Caco-2 (cell line): ENCODE measurements at places on chromosomes 5 and 9. TPM values are rescaled to one million over a fixed set of nuclear protein-coding genes. Genes with fewer than 3 reads are reported as not detected.

DNA sequence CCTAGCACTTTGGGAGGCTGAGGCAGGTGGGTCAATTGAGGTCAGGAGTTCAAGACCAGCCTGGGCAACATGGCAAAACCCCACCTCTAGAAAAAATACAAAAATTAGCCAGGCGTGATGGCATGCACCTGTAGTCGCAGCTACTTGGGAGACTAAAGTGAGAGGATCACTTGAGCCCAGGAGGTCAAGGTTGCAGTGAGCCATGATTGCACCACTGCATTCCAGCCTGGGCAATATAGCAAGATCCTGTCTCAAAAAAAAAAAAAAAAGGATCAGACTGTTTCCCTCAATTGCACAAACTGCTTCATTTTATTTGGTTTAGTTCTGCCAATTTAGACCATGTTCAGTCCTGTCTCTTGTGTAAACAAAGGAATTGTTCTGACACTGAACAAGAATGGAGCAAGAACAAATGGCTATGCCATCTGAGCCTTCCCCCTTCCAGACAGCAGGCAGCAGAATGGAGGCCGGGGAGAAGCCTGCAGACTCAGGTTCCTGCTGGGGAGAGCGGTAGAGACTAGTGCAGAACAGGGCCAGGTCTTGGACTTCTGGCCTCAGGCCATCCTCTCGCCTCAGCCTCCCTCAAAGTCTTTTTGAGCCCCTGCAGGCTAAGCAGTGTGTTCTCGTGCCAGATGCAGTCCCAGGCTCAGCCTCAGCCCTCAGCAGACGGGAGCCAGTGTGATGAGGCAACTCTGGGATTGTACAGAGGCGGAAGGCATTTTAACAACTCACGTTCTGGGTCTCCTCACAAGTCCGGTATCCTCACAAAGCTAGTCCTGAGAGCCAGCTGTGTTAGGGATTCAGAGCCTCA lies 18.2 kb downstream of the HNRNPH1 start:
- no peak for DNase-seq
- no peak overlapping the region for H3K4me3 ChIP-seq
- peak overlapping the region; percentile 32 for H3K27ac ChIP-seq
- no peaks in the 10 kb centered on the region for H3K27me3 ChIP-seq
- peaks cover 10% of the 10 kb centered on the region for H3K4me1 ChIP-seq

Gene CTSL
- 40.2 and 50.1 TPM in 2 replicates for total RNA-seq

GRCh38 chr9:111474385-111474784 lies 9.8 kb downstream of the ECPAS start:
- no peak overlapping the region for H3K4me3 ChIP-seq
- DNase-seq = no peak
- H3K36me3 ChIP-seq = no peaks in the 10 kb centered on the region
- H3K4me1 ChIP-seq = peaks cover 7% of the 10 kb centered on the region; the same call in 1 of the 2 replicates
- no peak overlapping the region for H3K27ac ChIP-seq

- H3K27ac ChIP-seq = no peak overlapping the region
- H3K27me3 ChIP-seq = no peaks in the 10 kb centered on the region
- H3K36me3 ChIP-seq = no peaks in the 10 kb centered on the region
- no peak for DNase-seq
- H3K4me1 ChIP-seq = peaks cover 8% of the 10 kb centered on the region; the same call in 1 of the 2 replicates
Measured at GRCh38 chr5:122649080-122649479, 125.8 kb upstream of the SNX2 start.

Gene GARIN3
- total RNA-seq = not detected in 2 replicates

DNA sequence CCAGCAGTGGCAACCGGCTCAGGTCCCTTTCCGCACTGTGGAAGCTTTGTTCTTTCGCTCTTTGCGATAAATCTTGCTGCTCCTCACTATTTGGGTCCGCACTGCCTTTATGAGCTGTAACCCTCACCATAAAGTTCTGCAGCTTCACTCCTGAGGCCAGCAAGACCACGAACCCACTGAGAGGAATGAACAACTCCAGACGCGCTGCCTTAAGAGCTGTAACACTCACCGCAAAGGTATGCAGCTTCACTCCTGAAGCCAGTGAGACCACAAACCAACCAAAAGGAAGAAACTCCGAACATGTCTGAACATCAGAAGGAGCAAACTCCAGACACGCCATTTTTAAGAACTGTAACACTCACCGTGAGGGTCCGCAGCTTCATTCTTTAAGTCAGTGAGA lies 103.5 kb downstream of the GLIS3 start:
- H3K27me3 ChIP-seq = no peaks in the 10 kb centered on the region
- H3K36me3 ChIP-seq = no peaks in the 10 kb centered on the region
- DNase-seq = no peak
- H3K4me1 ChIP-seq = no peaks in the 10 kb centered on the region

- H3K36me3 ChIP-seq = no peaks in the 10 kb centered on the region
- H3K27me3 ChIP-seq = no peaks in the 10 kb centered on the region
- no peak overlapping the region for H3K4me3 ChIP-seq
- H3K27ac ChIP-seq = no peak overlapping the region
Measured at GRCh38 chr5:79803007-79803406, 113.4 kb downstream of the CMYA5 start.

GRCh38 chr5:83388608-83389007 lies 82.9 kb upstream of the VCAN start:
- H3K36me3 ChIP-seq = no peaks in the 10 kb centered on the region
- H3K27ac ChIP-seq = no peak overlapping the region
- no peak overlapping the region for H3K4me3 ChIP-seq
- H3K4me1 ChIP-seq = no peaks in the 10 kb centered on the region

GRCh38 chr5:162230348-162230747 lies 162.8 kb downstream of the GABRG2 start:
- no peak for DNase-seq
- no peak overlapping the region for H3K27ac ChIP-seq
- no peaks in the 10 kb centered on the region for H3K4me1 ChIP-seq
- H3K27me3 ChIP-seq = no peaks in the 10 kb centered on the region
- H3K36me3 ChIP-seq = no peaks in the 10 kb centered on the region
- H3K4me3 ChIP-seq = no peak overlapping the region

Gene TGFBR1
- total RNA-seq = 29.3 and 31.8 TPM in 2 replicates

DNA sequence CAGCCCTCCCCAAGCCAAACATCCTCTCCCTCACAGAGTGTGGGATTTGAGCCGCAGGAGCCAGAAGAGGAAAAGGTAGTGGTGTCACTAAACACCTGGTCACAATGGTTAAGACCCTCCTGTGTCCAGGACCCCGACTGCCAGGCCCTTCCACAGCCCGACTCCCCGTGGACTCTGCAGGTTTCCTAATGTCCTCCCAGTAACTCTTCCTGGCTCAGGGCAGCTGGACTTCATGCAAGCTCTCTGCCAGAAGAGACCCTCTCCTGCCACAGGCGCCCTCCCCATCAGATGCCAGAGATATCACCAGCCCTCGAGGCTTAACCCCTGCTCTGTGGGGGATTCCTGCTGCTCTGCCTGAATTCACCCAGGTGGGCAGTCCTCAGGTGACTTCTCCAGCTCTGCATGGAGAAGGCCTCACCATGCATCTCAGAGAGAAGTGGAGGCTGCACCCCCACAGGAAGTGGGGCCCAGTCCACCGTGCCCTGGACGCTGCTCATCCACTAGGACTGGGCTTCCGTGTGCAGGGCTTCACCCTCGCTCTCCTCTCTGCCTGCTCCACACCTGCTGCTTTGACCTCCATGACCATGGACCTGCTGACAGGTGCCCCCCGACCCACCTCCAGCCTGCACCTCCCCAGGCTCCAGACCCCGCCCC lies 111.2 kb downstream of the ADAMTS2 start:
- no peaks in the 10 kb centered on the region for H3K36me3 ChIP-seq
- no peak overlapping the region for H3K27ac ChIP-seq
- H3K27me3 ChIP-seq = no peaks in the 10 kb centered on the region
- H3K4me1 ChIP-seq = no peaks in the 10 kb centered on the region
- H3K4me3 ChIP-seq = no peak overlapping the region

DNA sequence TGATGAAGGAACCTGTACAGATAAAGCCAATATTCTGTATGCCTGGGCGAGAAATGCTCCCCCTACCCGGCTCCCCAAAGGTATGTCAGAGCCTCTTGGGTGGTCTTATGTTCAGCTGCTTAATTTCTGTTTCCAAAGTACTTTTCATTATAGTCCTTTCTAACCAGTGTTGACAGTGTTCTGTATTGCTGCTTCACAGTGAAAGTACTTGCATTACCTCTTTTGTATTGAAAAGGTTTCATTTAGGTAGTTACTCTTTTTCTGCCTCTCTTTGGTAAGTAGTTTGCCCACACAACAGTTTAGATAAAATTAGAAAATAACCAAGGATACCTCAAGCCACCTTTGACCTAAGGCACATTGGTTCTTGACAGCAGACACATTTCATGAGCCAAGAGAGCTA lies 169.9 kb downstream of the PAM start:
- no peak overlapping the region for H3K4me3 ChIP-seq
- H3K27me3 ChIP-seq = no peaks in the 10 kb centered on the region
- no peak for DNase-seq
- H3K27ac ChIP-seq = no peak overlapping the region
- no peaks in the 10 kb centered on the region for H3K36me3 ChIP-seq
- H3K4me1 ChIP-seq = no peaks in the 10 kb centered on the region

GRCh38 chr5:123855609-123856008 lies 343.6 kb downstream of the CSNK1G3 start:
- H3K27ac ChIP-seq = no peak overlapping the region
- DNase-seq = no peak
- H3K4me3 ChIP-seq = no peak overlapping the region
- no peaks in the 10 kb centered on the region for H3K36me3 ChIP-seq

- H3K4me1 ChIP-seq = no peaks in the 10 kb centered on the region
- H3K4me3 ChIP-seq = no peak overlapping the region
- DNase-seq = no peak
- no peak overlapping the region for H3K27ac ChIP-seq
- no peaks in the 10 kb centered on the region for H3K27me3 ChIP-seq
- no peaks in the 10 kb centered on the region for H3K36me3 ChIP-seq
Measured at GRCh38 chr9:95820074-95820473, 55.4 kb upstream of the ERCC6L2 start.

Gene CNTNAP3
- not detected in 2 replicates for total RNA-seq

Gene SH2D3C
- total RNA-seq = 0.34 TPM in 1 of 2 replicates, not detected in the other

DNA sequence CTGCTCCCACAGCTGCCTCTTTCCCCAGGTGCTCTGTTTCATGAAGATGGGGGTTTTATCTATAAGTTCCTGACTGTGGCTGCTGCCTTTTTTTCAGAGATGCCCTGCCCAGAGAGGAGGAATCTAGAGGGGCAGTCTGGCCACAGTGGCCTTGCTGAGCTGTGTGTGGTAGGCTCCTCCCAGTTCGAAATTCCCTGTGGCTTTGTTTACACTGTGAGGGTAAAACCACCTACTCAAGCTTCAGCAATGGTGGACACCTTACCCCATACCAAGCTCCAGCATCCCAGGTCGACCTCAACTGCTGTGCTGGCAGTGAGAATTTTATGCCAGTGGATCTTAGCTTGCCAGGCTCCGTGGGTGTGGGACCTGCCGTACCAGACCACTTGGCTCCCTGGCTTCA lies 250.0 kb downstream of the FER start:
- no peak overlapping the region for H3K4me3 ChIP-seq
- no peaks in the 10 kb centered on the region for H3K36me3 ChIP-seq
- DNase-seq = no peak
- H3K27me3 ChIP-seq = no peaks in the 10 kb centered on the region

- no peak for DNase-seq
- H3K36me3 ChIP-seq = no peaks in the 10 kb centered on the region
- H3K27ac ChIP-seq = no peak overlapping the region
- no peak overlapping the region for H3K4me3 ChIP-seq
- H3K4me1 ChIP-seq = 0 out of 2 replicates have a peak, but pooled peaks cover 10% of the 10 kb centered on the region
Measured at GRCh38 chr5:36870399-36871040, 6.0 kb upstream of the NIPBL start.

Gene CDC25C
- 22.7 and 22.9 TPM in 2 replicates for total RNA-seq

Gene CD180
- total RNA-seq = not detected in 2 replicates

DNA sequence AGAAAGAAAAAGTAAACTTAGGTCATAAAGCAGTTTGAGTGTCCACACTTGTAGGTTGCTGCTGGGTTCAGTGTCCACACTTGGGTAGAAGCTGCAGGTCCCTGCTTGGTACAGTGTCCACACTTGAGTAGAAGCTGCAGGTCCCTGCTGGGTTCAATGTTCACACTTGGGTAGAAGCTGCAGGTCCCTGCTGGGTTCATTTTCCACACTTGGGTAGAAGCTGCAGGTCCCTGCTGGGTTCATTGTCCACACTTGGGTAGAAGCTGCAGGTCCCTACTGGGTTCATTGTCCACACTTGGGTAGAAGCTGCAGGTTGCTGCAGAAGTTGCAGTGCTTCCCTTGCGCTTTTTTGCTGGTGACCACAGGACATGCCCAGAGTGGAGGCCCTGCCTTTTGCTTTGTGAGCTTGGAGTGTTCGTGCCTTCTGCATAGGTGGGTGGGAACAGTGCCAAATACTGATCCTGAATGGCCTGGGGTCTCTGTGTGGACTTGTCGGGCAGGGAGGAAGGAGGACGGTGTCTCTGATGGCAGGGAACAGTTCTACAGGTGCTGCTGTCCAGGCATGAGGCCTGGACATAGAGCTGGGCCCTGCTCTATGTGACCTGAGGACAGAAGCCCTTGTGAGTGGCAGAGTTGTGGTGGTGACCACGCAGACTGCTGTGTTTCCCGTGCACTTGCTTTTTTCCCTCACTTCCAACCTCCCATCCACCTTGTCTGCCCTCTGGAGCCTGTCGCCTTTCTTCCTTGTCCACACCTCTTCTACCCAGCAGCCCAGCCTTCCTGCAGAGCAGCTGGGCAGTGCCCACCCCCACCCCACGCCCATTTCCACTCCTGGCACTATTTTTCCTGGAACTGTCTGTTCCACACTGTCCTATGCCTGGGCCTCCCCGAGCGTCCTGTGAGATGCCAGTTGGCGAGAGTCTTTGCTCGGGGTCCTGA lies 120.8 kb downstream of the EHMT1 start:
- H3K27me3 ChIP-seq = no peaks in the 10 kb centered on the region
- H3K4me1 ChIP-seq = no peaks in the 10 kb centered on the region
- no peak overlapping the region for H3K4me3 ChIP-seq

GRCh38 chr9:110933350-110934001 lies 104.8 kb downstream of the LPAR1 start:
- no peaks in the 10 kb centered on the region for H3K27me3 ChIP-seq
- H3K4me1 ChIP-seq = peaks cover 5% of the 10 kb centered on the region; the same call in 1 of the 2 replicates
- H3K27ac ChIP-seq = no peak overlapping the region
- DNase-seq = no peak
- no peak overlapping the region for H3K4me3 ChIP-seq

DNA sequence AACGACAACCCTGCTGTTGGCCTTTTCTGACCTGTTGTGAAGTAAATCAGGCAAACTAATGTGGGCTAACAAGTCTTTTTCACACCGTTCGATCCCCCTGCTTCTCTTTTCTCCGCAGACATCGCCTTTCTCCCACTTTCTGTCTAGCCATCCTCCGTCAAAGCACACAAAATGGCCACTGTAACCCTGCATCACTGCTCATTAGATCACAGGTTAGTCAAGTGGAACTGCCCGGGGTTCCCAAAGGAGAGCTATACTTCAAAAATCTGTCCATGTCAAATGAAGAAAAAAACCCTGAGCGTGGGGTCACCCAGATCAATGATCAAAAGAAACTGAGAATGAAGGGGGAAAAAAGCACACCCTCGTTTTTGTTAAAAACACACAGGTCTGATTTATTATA lies 212.1 kb downstream of the ARL15 start:
- DNase-seq = no peak
- no peaks in the 10 kb centered on the region for H3K27me3 ChIP-seq
- H3K36me3 ChIP-seq = no peaks in the 10 kb centered on the region; the same call in 1 of the 2 replicates
- H3K4me3 ChIP-seq = no peak overlapping the region
- H3K4me1 ChIP-seq = no peaks in the 10 kb centered on the region

- no peak overlapping the region for H3K4me3 ChIP-seq
- no peaks in the 10 kb centered on the region for H3K36me3 ChIP-seq
- no peak for DNase-seq
- no peaks in the 10 kb centered on the region for H3K4me1 ChIP-seq
Measured at GRCh38 chr5:61245486-61245885, 83.2 kb upstream of the SMIM15 start.
